ENCODE measurements at places on chromosomes 11 and 22. TPM values are rescaled to one million over a fixed set of nuclear protein-coding genes. Genes with fewer than 3 reads are reported as not detected.

OR8D1 gene
- total RNA-seq, result not detected

DNA sequence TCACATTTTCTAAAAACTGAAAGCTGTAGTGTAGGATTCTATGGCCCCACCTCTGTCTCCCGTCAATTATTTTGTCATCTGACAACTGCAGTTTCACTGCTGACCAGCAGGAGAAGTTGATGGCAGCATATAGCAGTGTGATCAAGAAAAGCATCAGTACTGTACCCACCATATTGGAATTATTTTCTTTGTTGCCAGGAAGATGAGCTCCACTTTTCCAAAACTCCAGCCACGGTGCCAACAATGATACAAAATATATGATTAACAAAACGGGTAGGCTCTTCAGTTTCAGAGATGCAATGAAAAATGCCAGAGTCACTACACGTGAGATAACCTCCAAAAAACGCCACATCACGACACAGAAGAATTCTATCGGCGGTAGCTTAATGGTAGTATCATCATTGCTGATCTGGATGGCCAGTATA is 41.3 kb downstream of the XKR3 start:
- DNase-seq, result peak; percentile 54

GRCh38 chr11:115489466-115489865 is 14.7 kb downstream of the CADM1 start:
- DNase-seq, result no peak

DNA sequence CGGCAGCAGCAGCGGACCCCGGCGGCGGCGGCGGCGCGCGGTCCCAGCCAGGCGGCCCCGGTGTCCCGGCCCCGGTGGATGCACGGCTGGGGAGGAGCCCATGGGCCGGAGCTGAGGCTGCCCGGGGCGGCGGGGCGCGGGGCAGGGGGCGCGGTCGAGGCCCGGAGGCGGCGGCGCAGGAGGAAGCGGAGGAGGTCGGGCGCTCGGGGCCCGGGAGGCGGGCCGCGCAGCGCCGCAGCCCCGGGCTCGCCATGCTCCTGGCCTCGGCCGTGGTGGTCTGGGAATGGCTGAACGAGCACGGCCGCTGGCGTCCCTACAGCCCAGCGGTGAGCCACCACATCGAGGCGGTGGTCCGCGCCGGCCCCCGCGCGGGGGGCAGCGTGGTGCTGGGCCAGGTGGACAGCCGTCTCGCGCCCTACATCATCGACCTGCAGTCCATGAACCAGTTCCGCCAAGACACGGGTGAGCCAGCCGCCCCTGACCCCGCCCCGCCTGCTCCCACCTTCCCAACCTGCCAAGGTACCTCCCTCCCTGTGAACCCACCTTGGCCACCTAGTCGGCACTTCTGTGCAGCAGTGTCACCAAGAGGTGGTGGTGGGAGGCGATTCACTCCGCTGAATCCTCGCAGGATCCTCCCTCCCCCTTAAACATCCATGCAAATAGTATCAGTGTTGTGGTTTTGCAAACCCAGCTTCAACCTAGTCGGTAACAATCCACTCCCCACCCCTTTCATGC is 580 bp downstream of the DTX4 start:
- DNase-seq, result peak; percentile 14

SLC22A6 gene
- total RNA-seq, result not detected

GRCh38 chr11:13184295-13184794 is 93.2 kb upstream of the BMAL1 start:
- no peak for DNase-seq

RIMBP3B gene
- total RNA-seq, result not detected

DNA sequence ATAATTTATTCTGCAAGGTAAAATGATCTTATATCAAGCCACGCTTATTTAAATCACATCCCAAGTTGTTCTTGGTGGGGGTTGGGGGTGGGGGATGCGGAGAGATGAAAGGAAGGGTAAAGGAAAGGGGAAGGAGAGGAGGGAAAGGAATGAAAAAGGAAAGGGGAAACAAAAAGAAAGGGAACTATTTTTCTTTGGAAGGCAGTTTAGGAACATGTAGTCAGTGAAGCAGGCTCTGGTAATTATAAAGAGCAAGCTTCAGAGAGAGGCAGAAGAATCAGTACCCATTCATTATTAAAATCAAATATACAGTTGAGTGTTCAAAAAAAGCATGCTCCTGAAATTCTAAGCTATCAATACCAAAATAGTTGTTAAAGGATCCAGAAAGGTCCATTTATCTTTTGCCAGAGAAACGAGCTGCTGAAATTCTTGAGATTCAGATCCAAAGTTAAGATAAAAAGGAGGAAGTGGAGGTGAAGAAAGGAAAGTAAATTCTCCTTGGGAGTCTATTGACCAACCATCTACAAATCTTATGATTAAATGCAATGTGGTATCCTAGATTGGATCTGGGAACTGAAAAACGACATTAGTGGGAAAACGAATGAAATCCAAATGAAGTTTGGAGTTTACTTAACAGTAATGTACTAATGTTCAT is 107.4 kb downstream of the SGSM3 start:
- no peak for DNase-seq

GRCh38 chr22:43302531-43303041 is 40.6 kb downstream of the SCUBE1 start:
- no peak for DNase-seq

GGT5 gene
- 31.5 TPM for total RNA-seq

- no peak for DNase-seq
These were observed 69.1 kb upstream of the AKIP1 start for GRCh38 chr11:8841899-8842298.

GRCh38 chr11:31422703-31423102 is 53.0 kb downstream of the DNAJC24 start:
- no peak for DNase-seq

GRCh38 chr11:92846491-92847125 is 122.8 kb upstream of the MTNR1B start:
- no peak for DNase-seq

DNA sequence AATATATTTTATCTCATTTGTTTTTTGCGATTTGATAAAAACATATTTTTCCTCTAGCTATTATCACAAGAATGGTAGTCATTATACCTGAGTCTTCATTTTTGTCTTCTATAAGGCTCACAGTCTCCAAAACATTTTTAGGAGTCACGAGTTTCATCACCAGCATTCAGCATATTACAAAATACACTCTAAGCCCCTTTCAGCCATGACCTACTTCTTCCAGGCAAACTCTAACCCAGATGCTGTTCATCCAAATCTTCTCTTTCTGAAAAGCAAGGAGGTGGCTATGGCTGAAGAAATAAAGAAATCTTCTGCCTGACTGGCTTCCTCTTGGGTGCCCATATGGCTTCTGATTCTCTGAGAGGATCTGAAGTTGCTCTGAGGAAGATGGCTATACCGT is 35.7 kb upstream of the USP47 start:
- DNase-seq, result no peak

GNAZ gene
- 0.98 TPM for total RNA-seq

MS4A14 gene
- not detected for total RNA-seq

DNA sequence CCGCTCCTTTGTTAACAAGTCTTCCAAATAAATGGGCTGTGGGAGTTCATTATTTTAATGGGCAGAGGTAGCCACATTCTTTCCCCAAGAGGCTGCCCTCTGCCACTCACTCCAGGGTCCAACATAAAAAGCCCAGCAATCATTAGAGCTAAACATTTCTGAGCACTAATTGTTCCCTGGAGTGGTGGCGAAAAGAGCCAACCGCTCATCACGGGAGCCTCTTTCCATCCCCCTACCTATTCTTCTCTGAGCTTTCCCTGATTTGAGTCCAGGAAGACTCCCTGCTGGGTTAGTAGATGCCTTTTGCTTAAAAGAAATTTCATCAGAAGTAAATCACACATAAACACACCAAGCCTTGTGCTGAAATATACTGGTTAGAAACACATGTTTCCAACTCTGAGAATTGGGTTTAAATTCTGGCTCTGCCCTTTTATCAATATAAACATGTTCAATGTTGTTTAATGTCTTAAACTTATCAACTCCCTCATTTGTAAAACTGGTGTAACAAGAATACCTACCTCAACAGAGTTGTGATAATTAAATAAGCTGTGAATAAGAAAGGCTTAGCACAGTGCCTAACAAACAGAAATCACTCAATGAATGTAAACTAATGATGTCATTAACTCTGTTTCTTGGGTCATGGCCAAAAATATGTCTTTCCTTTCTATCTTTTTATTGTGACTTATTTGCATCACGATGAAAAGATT is at the start of gene OR5A2:
Gene OR5A2, minus strand, starts transcription at position 53 of the 707 bp plus-strand sequence. CDS start 3,460 bp downstream, outside the sequence.
- DNase-seq, result no peak

DNA sequence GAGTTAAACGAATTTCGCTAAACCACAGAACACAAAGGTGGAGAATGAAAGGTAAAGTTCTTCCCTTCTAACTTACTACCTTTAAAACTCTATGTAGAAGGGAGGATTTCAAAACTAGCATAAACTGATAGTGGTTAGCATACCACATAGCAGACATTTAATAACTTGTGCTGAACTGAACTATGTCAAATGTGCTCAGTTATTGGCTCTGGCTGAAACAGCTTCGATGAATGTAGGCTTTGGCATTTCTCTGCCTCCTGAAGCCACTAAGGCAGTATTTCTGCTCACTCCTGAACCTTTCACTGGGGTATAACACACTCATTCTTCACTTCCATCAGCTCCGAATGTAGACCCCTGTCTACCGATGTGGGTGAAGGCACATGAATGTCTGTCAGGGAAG is 1188.1 kb downstream of the LRRC4C start:
- no peak for DNase-seq

- DNase-seq, result peak; percentile 74
These were observed at the start of gene RAC2 for GRCh38 chr22:37244114-37244921. TSS of gene RAC2 (minus strand) at chr22:37244269. CDS start at chr22:37244148, 121 bp downstream.

DNA sequence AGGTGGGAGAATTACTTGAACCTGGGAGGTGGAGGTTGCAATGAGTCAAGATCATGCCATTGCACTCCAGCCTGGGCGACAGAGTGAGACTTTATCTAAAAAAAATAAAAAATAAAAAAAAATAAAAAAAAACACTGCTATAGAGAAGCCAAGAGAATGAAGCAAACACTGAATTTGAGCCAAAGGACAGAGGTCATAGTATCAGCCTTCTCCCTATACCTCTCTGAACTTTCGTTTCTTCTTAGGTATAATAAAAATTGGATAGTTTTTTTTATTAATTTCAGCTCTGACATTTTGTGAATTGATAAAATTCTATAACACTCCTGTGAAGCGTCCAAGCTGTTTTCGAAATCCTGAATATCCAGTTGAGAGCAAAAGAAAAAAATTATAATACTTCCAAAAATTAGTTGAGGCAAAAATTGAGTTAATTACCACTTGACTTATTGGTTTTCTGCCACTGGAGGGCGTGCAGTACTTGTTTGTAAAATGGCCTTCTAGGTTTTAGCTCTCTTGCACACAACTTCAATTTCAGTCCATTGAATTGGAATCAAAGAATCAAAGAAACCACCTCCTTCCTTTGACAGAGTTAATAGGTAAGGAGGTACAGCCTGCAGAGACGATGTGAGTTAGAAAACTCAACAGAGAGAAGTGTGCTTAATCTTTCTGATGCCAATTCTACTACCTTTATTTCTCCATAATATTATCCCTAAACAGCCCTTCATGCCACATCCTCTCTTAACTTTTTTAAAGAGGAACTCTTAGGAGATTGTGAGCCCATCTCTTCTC is 143.2 kb downstream of the BBOX1 start:
- DNase-seq, result peak; percentile 72

DNA sequence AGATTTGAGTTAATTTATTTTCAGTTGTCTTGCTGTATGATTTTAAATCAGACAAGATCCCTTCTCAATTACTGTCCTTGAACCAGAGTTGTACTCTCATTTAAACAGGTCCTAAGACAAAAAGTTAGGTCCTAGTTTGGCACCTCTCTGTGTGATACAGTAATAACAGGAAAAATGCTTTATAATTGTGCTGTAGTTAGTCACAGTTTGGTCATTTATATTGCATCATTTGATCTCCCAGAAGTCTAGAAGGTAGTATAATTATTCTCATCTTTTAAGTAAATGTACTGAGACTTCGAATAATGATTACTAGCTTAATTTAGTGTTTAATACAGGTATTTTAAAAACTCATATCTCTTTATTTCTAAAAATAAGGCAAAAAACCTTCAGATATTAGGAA is 18.1 kb upstream of the LUZP2 start:
- DNase-seq, result no peak

DNA sequence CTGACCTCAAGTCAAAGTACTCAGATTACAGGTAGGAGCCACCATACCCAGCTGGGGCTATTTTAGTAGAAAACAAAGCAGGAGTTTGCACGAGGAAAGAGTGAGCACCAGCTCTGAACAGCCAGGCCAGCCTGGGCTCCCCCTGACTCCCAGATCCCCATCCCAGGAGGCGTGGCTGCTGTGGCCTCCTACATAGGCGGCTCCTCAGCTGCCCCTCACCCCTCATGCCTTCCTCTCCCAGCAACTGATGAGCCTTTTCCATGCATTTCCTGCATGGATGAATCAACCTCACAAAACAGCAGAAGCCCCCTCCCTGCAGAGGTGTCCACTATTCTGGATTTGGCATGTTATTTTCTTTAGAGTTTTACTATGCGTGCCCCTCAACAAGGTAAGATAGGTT is 10.5 kb upstream of the FLRT1 start:
- no peak for DNase-seq

GRCh38 chr11:35367491-35367890 is 51.9 kb downstream of the SLC1A2 start:
- peak; percentile 69 for DNase-seq

GRM5 gene
- not detected for total RNA-seq

- DNase-seq, result peak; percentile 6
These were observed 46.7 kb upstream of the PARVA start for GRCh38 chr11:12330485-12331231.

PTPN5 gene
- not detected for total RNA-seq

DNA sequence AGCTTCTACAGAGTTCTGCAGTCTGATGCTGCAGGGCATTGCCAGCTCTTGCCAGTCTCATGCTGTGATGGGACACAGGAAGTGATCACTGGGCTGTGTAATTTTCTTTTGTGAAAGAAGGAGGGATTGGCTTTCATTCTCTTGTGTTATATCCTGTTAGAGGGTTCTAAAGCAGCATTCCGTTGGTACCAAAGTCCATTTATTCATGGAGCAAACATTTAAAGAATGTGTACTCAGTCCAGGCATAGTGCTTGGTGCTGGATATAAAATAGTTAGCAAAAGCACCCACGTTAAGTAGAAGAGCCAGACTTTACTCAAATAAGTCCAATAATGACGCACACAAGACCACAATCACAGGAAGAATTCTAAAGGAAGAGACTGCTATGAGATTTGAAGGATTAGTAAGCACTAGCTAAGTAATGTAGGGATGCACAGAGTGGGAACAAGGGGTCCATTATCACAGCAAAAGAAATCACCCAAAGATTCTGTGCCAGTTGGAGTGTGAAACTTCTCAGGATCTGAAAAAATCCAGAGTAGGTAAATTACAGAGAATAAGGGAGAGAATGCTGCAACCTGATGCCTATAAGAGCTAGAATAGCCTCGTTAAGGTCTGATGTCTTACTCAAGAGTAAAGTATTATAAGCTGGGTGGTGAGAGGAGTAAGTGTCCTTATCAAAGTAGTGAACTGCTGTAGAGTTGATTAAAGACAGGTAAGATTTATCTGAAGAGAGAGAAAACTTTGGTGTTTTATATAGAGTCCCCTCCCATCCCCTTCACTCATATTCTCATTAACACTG is 728.3 kb downstream of the METTL15 start:
- peak; percentile 75 for DNase-seq

PLEKHA7 gene
- total RNA-seq, result 2.8 TPM

GLYATL2 gene
- total RNA-seq, result not detected

IGSF9B gene
- total RNA-seq, result 13.9 TPM

Measured in MCF 10A (cell line).